Bronchial epithelial cell (primary cell): ENCODE measurements at places on chromosomes 1 and 21.

DNA sequence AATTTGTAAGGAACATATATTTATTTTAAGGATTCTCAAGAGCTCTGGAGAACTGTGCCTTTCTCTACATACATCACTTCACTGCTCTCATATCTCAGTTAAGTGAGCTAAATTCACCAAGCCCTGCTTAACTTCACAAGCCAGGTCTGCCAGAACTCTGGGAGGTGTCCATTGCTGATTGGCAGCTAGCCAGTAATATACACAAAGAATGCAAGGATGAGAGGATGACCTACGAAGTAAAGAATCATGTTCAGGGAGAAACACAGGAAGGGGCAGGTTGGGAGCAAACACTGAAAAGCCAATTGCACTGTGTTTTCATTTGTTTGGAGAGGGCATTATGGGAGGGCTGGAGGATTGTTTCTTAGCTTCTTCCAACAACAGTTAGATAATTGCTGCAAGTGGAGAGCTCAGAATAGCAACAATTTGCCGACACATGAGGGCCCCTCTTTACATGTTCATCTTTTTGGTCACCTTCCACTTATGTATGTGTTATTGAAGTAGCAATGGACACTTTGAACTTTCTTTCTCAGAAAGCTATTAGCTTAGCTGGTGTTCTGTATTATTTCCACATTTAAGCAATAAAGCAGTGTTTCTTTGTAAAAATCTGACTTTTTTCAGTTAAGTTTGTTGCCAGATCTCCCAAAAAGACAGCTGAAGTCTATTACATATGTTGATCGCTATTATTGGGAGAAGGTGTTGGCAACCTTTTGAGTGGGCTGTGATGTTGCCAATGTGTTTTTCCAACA, 254.8 kb downstream of the LTN1 start:
- peak; percentile 80 for DNase-seq

DNA sequence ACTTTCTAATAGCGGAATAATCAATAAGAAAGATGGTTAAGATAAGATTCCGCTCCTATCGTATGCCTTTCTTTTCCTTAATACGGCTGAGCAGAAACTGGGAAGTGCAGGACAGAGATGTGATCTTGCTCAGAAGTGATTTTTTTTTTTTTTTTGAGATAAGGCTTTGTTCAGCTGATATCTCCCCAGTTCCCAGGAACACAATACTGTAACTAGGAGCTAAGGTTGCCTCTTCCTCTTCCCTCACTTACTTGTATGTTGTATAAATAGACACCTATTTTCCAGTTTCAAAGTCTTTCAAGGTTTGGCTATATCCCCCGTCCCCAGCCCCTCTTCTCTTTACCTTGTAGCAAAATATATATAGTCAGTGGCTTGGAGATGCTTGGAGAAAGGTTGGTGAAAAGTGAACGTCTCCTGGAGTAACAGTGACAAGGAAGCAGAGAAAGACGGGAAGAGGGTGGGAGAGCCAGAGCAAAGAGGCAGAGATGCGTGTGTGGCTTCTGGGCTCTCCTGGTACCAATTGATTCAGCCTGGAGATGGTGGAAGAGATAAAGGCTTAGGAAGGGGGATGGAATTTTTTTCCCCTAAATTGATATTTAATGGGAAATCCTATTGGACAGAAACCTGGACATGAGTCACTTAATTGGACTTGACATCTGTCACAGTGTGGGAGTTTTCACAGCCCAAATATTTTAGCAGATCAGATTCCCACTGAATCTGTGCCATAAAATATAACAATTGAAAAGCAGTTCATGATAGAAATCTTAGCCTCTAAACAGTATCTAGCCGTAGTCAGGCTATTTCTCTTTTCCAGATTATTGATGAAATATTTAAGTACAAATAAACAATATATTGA, at the start of gene NHLH2:
Gene NHLH2 (minus strand): TSS at position 522 of the 856 bp plus-strand sequence. CDS start 2,754 bp downstream, outside the sequence.
- DNase-seq, result no peak

DNA sequence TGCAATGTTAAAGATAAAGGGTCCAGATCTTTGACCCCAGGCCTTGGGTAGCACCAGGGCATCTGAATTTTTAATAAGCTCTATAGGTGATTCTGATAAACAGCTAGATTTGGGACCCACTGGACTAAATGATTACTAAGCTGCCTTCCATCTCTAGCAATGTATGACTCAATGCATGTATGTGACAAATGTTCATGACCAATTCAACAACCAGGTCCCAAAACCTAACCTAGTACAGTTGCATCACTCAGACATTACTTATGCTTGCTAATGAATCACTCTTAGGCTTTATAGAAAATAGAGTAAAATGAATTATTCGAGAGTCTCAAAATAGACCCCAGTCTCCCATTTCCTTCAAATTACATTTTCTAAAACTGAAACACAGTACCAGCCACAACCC, 35.5 kb downstream of the RCAN1 start:
- peak; percentile 93 for DNase-seq

DNA sequence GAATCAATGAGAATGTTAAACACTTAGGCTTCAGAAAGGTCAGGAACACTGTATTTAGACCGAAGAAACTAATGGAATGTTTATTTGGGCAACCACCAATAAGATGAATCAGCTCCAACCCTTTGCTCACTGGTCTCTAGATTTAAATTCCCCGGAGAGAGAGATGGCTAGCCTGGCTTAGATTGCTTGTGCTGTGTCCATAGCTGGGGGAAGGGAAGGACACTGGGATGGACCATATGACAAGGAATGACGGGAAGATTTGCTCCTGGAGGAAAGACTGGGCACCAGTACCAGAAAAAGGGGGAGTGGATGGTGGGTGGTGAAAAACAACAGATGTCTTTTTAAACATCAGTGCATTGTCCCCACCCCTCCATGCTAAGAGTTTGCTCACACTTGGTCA, 426.6 kb downstream of the DUSP10 start:
- DNase-seq, result peak; percentile 4

- DNase-seq, result no peak
Measured at GRCh38 chr1:17627239-17628052, 87.9 kb downstream of the ARHGEF10L start.

DNA sequence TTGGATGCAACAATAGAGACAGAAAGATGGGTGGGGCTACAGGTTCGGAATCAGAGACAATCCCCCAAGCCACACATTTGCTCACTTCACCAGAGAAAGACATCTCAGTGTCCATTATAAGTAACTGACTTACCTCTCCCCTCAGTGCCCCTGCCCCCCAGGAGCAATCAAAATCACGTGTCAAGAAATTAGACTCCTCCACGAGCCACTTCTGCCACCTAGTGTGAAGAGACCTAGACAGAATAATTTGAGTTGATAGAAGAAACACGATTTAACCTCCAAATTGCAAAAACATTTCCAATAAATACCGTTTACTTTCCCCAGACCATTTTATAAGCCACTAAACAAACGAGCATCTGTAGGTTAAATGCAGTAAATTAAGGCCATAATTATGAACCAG, 123.2 kb downstream of the SLC30A10 start:
- no peak for DNase-seq

DNA sequence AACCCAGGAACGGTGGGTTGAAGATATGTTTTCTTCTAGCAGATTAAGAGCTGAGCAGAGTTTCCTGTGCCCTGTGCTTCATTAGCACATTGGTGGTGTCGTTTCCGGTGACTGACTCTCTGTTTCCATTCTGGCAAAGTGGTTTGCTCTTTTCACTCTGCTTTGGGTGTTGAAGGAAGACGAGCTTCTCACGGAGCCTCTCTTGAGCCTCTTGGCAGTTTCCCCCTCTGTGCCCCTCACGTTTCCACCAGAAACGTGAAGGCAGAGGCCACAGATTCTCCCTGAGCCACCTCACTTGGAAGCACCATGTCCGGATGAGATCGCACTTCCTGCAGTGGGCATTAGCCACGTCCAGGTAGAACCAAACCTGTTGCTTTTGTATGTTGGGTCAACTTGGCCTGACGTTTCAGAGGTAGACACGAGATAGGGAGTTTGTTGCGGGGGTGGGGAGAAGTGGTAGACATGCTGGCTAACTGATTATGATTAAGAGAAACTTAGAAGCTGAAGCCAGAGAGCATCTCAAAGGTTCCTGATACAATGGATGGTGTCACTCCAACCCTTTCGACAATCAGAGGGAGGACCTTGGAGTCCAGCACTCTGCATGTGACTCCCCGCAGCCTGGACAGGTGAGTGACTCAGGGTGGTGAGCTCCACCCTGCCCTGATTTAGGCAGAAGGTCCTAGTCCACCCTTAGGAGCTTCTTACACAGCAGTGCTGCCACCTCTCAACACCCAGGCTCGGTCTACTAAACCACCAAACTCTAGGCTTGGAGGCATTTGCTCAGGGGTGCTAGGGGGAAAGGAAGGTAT, at the start of gene LAX1:
Gene LAX1 (plus strand): TSS at position 155 of the 809 bp plus-strand sequence. CDS start 383 bp downstream, at position 538.
- DNase-seq, result no peak

DNA sequence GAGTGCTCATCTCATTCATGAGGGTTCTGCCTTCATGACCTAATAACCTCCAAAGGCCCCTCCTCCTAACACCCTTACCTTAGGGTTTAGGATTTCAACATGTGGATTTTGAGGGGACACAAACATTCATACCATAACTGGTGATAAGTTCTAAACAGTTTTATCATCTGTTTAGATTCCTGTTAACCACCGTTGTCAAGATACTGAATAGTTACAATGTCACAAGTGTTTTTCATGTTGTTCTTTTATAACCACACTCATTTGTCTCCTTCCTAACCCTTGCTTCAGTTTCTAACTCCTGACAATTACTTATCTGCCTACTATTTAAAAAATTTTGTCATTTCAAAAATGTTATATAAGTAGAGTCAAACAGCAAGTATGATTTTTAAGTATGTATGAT, 86.0 kb downstream of the NCAM2 start:
- DNase-seq, result no peak

DNA sequence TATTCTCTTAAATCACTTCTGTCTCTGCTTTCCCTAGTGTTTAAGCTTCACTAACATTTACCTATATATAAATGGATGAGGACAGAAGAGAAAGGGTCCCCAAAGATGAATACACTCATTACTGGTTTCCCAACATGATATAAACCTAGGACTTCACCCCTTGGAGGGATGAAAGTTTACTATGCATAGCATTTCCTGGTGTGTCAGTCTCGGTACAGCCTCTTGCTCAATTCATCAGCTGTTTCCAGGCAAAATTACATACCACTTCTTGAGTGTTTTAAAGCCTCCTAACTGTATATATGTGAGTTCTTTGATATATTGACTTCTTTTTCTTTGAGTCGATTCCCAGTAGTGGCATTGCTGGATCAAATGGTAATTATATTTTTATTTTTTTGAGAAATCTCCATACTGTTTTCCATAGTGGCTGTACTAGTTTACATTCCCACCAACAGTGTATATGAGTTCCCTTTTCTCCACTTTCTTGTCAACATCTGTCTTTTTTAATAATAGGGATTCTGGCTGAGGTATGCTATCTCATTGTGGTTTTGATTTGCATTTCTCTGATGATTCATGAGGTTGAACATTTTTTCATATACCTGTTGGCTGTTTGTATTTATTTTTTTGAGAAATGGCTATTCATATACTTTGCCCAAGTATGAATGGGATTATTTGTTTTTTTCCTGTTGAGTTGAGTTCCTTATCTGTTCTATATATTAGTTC, 259.3 kb upstream of the CACYBP start:
- peak; percentile 56 for DNase-seq
